ENCODE measurements at places on chromosomes 2 and 18. TPM values are rescaled to one million over a fixed set of nuclear protein-coding genes. Genes with fewer than 3 reads are reported as not detected.

The GRP gene
- not detected for total RNA-seq

The CAPN13 gene
- 54.3 TPM for total RNA-seq

GRCh38 chr2:203775684-203776083 is 69.2 kb downstream of the CD28 start:
- DNase-seq = no peak

The VWA3B gene
- total RNA-seq = not detected

The ANKRD29 gene
- 1.2 TPM for total RNA-seq

GRCh38 chr18:50401888-50402287 is 27.0 kb downstream of the SKA1 start:
- DNase-seq = peak; percentile 76

The C2orf66 gene
- total RNA-seq = not detected

GRCh38 chr2:235520787-235521186 is 26.9 kb downstream of the AGAP1 start:
- DNase-seq = no peak

DNA sequence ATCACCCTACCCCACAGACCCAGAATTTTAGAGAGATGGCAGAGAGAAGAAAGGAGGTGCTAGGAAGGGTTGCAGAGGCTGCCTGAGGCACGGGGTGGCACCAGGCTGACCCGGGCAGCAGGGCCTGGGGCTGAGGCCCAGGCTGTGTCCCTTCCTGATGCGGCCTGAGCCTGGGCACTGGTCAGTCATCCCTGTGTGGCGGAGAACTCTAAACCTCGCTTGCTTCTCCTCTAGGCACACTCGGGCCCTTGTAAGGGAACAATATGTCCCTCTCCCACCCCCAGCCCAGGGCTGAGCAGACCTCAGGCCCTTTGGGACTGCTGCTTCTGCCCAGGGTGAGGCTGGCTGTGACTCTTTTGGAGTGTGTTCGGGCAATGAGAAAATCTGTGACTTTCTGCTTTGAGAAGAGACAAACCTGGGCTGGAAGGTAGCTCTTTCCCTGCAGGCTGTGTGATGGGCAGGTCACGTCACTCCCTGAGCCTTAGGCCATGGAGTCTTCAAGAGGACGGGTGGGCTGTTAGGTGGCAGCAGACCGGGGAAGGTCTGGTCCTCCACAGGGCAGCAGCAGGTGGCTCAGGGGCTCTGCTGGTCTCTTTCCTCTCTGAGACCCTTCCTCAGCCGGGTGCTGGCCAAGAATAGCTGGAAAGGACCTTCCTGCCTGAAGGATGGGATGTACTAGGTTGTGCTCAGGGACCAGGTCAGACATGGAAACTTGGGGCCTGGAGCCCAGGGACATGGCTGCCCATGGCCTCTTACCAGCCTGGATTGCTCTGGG is 96.8 kb downstream of the GLI2 start:
- DNase-seq = no peak
